Lower lobe of right lung (tissue), 2 donors: ENCODE measurements at places on chromosomes 16 and 17.
A peak's percentile ranks its signal among the peaks of the same experiment; 100 is the strongest.

DNA sequence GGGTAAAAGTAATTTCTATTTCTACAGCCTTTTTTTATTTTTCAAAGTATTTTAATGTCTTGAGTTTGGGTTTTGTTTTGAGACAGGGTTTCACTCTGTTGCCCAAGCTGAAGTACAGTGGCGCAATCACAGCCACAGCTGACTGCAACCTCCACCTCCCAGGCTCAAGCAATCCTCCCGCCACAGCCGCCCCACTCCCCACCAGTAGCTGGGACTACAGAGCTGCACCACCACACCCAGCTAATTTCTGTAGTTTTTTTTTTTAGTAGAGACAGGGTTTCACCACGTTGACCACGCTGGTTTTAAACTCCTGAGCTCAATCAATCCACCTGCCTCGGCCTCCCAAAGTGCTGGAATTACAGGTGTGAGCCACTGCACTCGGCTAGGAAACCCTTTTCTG, 44.0 kb downstream of the TUBD1 start:
- DNase-seq, result peak; percentile 90

DNA sequence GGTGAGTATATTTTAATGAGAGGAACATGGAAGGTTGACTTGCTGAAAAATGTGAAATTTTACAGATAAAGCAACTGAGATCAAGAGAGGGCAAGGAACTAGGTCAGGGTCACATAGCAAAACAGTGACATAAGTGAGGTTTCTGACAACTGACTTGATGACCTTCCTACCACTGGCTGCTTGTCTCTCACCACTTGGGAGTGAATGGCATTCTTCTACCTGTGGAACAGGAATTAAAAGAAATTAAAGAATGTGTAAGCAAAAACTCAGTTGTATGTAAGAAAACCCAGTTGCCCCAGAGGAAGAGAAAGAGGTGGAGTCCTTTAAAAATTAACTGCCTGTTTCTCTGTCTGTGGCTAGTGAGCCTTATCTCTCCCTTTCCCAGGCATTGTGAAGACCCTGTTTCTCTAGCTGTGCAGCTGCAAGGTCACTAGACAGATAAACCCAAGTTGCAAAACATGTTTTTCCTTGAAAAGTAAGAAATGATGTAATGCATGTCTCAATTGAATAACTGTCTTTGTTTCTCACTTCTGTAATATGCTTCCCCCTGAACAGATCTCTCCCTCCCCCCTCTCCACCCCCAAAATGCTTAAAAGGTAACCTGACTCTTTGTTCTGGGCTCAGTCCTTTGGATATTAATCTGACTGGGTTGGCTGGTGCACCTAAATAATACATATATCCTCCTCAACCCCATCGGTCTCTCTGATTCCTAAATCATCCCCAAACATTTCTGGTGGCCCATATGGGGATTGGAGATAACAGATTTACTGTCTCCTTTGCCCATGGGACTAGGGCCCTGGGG, 23.4 kb downstream of the ACSM1 start:
- no peak for DNase-seq

DNA sequence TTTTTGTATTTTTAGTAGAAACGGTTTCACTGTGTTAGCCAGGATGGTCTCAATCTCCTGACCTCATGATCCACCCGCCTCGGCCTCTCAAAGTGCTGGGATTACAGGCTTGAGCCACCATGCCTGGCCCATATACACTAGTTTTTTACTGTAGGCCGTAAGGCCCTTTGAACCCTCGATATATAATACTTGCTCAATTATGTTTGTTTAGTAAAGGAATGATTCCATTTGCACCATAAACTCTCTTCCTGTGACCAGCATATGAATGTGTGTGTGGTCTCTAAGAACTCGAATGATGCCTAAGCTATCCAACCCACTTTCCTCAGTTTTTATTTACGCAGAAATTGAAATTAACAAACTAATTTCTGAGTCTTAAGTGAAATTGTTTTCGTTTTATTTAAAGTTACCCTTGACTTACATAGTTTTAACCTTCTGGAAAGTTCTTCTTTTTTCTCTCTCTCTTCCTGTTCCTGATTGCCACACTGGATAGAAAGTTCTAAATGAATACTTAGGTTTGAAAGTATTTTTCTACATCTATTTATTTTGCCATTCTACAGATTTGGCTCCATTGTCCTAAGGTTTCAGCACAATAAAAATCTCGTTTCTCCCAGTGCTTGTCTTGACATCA, 37.9 kb downstream of the PIGL start:
- DNase-seq, result no peak

DNA sequence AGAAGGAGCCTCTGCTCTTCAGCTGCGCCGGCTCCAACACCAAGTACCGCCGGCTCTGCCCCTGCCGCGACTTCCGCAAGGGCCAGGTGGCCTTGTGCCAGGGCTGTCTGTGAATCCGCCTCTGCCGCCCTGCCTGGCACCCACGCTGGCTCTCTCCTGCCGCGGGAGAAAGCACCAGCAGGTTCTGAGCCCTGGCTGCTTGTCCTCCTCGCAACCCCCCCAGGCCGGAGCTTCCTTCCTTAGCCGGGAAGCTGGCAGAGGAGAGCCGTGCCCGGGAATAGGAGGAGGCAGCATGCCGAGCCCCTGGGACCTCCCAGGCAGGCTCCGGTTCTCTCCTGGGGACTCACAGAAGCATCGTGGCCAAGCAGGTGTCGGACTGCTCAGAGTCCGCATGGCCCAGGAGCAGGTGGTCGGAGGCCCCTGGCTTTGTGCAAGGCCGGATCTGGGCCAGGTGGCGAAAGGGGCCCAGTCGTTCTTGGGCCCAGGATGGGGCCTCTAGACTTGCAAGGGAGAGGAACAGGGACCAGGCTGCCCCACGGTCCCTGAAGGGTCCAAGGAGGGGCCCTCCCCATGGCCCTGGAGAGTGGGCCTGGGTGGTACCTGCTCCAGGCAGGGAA, 80.6 kb downstream of the MGAT5B start:
- no peak for DNase-seq

- DNase-seq, result no peak
Observed at GRCh38 chr17:3762922-3763776, 37.8 kb downstream of the ITGAE start.
